ENCODE measurements at places on chromosomes 5 and 9.

DNA sequence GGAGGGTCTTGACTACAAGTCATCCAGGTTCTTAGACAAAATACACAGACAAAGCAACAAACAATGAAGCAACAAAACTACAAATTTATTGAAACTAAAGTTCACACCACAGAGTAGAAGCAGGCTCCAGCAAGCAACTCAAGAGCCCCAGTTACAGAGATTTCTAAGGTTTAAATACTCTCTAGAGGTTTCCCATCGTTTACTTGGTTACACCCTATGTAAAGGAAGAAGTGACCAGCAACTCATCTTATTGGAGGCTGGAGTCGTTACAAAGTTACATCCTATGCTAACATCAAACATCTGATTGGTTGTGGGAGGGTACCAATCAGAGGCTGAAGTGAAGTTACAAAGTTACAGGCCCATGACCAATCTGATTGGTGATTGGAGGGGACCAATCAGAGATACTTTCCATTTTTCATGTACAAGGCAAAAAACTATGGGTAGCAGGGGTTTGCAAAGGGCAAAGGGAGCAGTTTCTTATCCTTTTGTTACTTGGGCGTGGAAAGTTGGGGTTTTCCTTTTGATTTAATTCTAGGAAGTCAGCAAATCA is 2292.6 kb upstream of the C9orf72 start:
- no peak for DNase-seq

GRCh38 chr5:157924931-157925729 is 66.2 kb upstream of the CLINT1 start:
- no peak for DNase-seq

- DNase-seq: no peak
Measured at GRCh38 chr5:11564706-11565105, 339.5 kb downstream of the CTNND2 start.

DNA sequence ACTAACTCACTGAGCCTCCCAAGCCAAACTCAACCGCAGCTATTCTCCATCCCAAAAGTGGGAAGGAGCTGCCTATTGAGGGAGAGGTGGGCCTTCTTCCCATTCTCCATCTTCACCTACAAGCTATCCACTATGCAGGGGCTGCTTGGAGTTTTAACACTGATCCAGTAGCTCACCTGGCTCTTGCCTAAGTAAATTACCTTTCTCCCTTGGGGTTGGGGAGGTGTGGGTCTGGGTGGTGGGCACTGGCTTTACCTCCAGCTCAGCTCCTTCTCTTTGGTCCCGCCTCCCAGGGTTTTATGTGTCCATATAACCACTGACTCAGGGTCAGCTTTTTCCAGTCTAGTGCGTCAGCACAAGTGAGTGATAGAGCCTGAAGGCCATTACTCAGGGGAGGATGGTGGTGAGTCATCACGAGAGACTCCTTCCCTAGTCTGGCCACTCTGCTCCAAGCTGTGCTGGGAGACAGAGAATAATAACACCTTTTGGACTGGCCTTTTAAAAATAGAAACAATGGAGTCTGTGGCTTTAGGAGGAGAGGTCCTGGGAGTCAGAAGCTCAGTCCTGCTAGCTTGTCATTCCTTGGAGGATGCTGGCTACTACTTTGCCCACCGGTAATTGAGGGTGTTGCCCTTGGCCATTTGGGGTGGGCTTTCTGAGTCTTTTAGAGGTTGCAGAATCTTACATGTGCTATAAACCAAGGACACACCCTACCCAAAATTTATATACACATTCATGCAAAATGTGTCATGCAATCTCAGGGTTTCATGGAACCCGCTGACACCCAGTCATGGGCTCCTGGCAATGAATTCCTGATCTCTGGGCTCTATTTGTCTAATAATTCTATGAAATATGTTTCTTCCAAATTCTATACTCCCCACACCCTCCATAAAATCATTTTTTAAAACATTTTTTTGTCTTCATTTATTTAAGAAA is 35.6 kb upstream of the ATP6V1G1 start:
- DNase-seq: peak; percentile 98

DNA sequence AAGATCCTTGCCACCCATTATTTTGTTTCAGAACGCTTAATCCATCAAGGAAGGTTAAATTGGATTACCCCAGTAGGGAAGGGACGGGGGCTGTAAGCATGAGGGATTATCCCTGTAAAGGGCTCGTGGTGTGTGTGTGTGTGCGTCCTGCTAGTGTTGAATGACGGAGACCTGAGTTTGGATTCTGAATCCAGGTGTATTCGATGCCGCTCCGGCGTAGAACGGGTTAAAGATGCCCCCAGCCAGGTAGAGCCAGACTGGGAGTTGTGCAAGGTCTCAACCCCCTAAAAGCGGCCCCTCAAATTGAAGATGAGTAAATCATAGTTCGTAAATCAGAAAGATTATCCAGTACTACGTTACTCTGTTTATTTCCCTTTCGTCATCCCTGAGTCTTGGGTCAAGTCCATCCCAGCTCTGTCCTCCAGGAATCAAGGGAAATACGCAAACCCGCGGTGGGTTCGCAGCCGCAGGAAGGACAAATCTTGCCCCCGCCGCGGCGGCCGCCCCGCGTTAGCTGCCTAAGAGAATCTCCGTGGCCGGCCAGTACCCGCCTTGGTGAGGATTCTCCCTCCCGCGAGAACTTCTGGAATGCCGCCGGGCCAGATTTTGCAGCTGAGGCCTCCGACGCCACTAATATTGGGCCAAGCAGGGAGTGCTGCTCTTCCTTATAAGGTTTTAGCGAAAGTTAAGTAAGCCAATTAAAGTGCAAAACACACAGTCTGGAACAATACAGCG is 586 bp upstream of the MTAP start:
- peak; percentile 86 for DNase-seq

DNA sequence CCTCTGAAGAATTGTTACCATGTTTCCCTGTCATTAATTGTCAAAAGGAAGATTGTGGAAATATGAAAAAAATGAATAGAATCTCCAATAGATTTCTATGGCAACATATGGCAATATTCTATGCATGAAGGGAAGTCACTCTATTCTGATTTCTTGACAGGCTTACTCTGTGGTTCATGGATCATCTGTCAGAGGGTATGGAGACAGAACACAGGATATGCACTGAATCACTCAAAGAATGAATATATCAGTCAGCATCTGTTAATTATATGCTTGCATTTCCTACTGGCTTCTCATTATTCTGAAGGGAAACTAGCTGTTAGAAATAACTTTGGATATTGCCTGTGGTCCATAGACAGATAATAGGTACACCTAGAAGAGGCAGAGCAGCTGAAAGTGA is 918.9 kb downstream of the DTWD2 start:
- DNase-seq: no peak

DNA sequence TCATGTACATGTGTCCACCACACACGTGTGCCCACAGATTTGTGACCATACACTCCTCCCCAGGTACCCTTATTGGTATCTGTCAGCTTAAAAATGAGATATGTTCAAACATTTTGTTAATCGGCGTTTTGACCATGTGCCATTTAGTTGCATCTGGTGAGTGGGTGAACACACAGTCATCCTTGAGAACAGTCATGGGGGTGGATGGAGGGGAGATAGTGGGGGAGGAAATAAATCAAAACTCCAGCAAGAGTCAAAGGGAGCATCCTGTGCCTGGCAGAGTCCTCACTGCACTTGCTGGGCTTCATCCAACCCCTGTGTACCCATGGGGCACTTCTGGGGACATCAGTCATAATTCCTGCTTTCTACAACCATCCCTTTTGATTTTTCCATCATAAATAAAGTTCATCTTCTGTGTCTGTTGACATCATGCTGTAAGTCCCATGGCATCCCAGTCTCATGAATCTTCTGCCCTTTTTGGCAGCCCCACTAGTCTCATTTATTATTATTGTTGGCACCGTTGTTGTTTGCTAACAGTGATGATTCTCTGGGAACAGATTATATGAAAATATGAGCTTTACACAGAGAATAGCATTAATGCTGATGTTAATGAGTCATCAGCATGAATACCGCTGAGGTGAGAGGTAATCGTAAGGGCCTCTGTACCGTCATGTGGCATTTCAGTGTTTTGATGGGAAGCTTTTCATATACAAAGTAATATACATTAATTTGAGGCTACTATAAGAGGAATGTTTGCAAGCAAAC is 24.4 kb upstream of the CLK4 start:
- peak; percentile 52 for DNase-seq

- no peak for DNase-seq
Measured at GRCh38 chr9:37967014-37967760, 63.3 kb upstream of the SLC25A51 start.

DNA sequence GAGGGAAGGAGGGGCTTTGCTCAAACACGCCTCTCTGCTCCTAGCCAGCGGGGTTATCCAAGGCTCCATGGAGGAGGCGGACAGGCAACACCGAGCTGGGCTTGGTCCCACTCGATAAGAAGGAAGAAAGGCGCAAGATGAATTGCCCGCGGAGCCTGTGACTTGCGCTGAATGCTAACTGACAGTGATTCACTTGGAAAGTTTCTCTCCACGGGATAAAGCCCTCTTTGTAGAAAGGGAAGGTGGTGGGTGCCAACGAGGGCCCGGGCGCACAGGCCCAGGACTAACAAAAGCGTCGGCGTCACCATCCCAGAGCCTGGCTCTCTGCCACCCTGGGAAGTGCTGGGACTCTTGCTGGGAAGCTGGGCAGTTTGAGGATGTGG is 76.0 kb downstream of the VAV2 start:
- no peak for DNase-seq

GRCh38 chr9:72333709-72334108 is 31.3 kb downstream of the ZFAND5 start:
- DNase-seq: no peak
